Small intestine (tissue), 16 donors: ENCODE measurements at places on chromosomes 2 and 18. TPM values are rescaled to one million over a fixed set of nuclear protein-coding genes. Genes with fewer than 3 reads are reported as not detected.
A peak's percentile ranks its signal among the peaks of the same experiment; 100 is the strongest.

The ZSWIM2 gene
- not detected for polyA plus RNA-seq

The GAREM1 gene
- 1.9 TPM for polyA plus RNA-seq

The ERFE gene
- not detected for polyA plus RNA-seq

The CHRND gene
- not detected for polyA plus RNA-seq

The NCKAP5 gene
- polyA plus RNA-seq = 7.0 TPM

The UGT1A10 gene
- polyA plus RNA-seq = 18.1 TPM

The SLC66A2 gene
- 15.0 TPM for polyA plus RNA-seq

The SALL3 gene
- under 0.01 TPM for polyA plus RNA-seq

The IL37 gene
- polyA plus RNA-seq = 1.6 TPM

The ASIC4 gene
- polyA plus RNA-seq = not detected

DNA sequence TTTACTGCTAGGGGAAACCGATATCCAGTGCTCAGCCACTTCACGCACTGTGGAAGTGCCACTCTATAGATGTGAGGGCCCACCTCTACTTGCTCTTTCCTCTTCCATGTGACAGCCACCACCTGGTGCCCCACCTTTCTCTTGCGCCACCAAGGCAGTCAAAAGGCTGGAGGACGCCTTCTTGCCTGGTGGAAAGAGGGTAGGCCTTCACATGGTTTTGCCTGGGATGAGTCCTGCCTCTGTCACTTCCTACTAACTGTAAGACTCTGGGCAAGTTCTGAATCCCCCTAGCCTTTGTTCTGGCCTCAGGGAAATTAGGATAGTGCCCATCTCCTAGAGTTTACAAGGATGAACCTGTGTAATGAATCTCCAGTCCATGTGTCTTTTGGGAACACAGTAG is 66.1 kb upstream of the ODC1 start:
- DNase-seq = no peak

GRCh38 chr2:220533485-220533884 is 906.1 kb downstream of the SLC4A3 start:
- no peak for DNase-seq

DNA sequence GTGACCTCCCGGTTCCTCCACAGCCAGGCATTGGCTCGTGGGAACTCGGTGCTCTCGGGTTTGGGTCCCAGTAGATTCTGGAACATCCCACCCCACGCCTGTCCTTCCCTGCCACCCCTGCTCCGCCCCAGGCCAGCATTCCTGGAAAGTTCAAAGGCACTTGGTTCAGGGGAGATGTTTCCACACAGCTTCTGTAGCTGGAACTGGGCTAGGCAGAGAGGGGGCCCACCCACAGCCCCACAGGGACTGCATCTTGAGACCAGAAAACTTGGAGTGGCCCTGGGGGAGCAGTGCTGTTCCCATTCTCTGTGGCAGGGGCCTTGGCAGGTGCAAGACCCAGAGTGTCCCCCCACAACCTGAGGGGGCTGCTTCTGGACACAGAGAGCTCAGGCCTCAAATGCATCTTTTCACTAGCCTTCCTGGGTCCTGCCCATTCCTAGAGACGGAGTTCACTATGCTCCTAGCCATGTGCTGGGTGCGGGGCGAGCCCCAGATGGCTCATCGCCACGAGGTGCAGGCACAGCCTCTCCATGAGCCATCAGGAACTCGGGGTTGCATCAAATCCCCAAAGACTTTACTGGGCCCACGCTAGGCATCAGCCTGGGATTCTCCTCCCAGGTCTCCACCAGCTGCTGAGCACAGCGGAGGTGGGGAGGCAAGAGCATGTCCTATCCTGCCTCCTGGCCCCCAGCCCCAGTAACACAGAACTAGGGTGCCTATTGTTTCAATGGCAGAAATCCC is 68.7 kb downstream of the ZFP36L2 start:
- no peak for DNase-seq

GRCh38 chr18:39795350-39795749 is 2159.7 kb upstream of the PIK3C3 start:
- no peak for DNase-seq

- DNase-seq = no peak
Measured at GRCh38 chr18:79771446-79772107, 26.2 kb upstream of the KCNG2 start.

- no peak for DNase-seq
Measured at GRCh38 chr2:232540441-232541041, 1.0 kb downstream of the CHRNG start.

- DNase-seq = peak; percentile 83
Measured at GRCh38 chr18:32552421-32553030, 81.8 kb upstream of the GAREM1 start.

GRCh38 chr2:160494201-160494644 is 616 bp upstream of the RBMS1 start:
- peak; percentile 36 for DNase-seq

- peak; percentile 7 for DNase-seq
Measured at GRCh38 chr18:80154293-80154692, 45.2 kb downstream of the ADNP2 start.

DNA sequence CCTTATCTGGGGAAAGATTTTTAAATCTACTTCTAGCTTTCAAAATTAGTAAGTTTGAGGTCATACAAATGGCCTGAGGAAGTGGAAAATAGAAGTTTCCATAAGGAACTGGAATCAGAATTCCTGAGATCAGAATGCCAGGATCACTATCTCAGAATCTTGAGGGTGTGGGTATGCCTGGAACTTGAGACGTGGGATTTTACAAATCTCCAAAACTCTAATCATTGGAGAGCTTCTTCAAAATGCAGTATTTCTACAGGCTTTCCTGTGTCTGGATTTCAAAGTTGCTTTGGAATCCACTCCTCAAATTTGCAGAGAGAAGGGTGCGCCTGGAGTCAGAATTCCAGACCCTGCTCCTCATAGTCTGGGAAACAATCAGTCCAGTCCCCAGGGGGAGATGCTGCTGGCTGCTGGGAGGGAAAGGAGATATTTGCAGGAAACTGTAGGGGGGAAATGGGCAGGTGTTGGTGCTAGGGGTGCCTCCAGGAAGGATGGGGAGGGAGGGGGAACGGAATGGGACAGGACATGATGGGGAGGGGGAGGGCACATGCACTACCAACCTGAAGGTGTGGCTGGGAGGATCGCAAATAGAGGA is 31.0 kb upstream of the CATIP start:
- no peak for DNase-seq

DNA sequence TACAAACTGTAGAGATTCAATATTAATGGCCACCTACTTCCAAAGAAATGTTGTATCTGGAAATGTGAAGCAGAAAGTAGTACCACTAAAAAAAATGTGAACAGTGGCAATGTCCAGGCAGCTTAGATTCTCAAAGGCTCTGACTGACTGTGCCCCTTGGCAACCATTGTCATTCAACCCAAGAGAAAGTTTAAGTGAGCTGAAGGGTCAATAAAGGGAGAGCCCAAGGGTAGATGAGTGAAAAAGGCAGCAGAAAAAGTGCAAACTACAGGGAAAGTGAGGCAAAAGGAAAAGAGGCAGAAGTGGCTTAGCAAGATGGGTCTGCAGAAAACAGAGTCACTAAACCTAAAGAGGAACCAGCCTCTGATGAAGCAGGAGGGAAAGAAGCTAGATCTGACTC is 802.9 kb downstream of the CPS1 start:
- no peak for DNase-seq

GRCh38 chr2:203562268-203562667 is 27.2 kb upstream of the RAPH1 start:
- no peak for DNase-seq

DNA sequence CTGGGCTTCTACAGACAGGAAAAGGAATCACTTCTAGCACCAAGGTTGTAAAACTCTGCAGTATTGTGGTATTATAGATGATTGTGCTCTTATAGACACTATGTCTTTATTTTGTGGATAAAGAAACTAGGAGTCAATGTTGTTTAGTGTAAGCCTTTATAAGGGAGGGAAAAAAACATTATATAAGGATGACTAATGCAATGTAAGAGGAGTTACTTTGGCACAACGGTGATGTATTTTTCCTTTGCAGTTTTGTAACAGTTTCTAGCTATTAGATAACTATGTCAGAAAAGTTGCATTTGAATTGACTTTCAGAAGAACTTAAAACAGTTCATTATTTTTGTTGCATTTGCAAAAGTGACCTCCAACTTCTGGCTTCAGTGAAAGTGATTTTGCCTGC is 545.4 kb downstream of the CCDC85A start:
- DNase-seq = no peak

DNA sequence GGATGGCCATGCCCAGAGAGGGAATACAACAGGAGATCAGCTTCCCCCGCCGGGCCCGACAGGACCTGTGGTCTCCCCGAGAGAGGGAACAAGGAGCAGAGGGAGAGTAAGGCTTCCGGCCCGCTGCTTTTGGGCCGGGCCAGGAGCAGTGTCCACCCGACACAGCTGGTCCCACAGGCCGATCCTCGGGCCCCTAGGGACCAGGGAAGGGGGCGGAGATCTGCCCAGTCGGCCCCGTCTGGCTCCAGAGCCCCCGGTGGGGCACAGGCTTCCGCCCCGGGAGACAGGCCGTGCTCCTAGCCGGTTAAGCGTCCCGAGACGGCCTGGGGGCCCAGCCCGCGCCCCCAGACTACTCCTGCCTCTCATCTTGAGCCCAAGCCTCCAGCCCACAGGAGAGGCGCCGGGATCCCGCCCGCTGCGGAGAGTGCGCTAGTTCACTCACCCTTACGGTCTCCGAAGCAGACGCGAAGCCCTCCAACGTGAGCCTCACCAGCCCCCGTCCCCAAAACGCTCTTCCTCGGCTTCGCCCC is at the start of gene MCFD2:
TSS of gene MCFD2 (minus strand) at position 526 of the 530 bp plus-strand sequence. CDS start 6,635 bp downstream, outside the sequence.
- peak; percentile 24 for DNase-seq

GRCh38 chr2:15363142-15363541 is 198.0 kb downstream of the NBAS start:
- no peak for DNase-seq

DNA sequence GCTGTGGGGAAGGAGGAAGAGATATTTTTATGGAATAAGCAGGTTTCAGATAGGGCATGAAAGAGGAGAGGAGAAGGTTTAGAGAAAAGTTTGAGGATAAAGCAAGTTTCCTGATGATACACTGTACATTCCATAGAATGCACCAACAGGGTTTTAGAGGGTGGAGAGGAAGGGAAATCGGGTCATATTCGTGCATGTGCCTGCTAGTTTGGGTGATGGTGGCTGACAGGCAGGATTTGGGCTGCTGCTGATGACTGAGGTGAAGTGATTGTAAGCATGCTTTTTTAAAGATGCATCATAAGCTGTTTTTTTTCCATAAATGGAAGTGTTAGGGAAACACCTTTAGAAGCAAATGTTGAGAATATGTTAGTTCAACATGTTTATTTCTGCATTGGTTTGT is 68.8 kb downstream of the PMAIP1 start:
- DNase-seq = no peak

GRCh38 chr2:46471697-46472096 is 7.7 kb upstream of the TMEM247 start:
- DNase-seq = no peak
